Activated CD4-positive, alpha-beta T cell treated with anti-CD3 and anti-CD28 coated beads, Interleukin-2, amount 50 U/mL, for 4 hours (primary cell): ENCODE measurements at places on chromosomes 2 and 18.

- DNase-seq: no peak
Measured at GRCh38 chr2:237982039-237982725, 15.4 kb downstream of the UBE2F start.

DNA sequence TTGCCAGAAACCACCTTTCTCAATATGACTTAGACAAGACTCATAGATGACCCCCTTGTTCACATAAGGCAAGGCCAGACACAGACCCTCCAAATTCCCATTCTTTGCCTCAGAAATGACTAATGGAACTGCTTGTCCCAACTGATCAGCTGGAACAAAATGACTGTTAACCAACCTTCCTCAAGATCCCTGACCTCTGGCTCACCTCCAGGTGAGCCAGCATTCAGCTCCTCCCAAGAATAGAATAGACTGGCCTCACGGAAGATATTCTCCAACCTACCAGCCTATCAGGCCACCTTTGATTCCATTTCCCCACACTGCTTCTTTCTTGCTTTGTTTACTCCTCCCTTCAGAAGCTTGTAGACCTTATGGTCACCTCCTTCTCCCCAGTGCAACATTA lies 195.7 kb upstream of the VWC2L start:
- DNase-seq: no peak

DNA sequence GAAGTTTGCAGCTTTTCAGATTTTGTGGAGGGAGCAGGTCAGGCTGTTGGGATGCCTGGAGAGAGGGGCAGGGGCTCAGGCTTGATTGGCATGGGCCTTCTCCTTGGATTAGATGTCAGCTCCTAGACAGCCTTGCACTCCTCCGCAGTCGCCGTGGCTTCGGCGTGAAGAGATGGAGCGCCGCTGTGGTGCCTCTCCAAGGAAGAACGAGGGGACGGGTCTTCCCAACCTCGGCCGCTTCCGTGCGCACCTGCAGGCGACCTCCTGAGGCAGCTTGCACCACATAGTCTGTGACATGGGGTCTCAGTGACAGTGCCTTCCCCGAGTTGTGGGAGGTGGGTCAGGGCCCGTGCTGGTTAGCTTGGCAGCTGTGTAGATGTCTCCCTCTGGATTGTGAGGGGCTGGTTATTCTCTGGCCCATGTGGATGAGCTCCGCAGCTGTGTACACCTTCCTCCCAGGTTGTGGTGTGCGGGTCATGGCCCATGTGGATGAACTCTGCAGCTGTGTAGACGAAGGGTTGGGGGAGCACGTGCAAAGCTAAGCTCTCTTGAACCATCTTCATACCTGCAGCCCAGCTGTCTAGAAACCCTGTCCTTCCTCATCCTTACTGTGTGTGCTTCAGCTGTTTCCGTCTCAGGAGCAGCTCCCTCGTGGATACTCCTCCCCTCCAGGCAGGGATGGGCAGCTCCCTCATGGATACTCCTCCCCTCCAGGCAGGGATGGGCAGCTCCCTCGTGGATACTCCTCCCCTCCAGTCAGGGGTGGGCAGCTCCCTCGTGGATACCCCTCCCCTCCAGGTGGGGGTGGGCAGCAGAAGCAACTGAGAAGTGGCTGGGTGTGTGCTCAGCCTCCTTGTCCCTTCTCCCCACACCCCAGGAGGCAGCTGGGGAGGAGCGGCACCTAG lies 170.3 kb downstream of the LDLRAD4 start:
- DNase-seq: no peak

DNA sequence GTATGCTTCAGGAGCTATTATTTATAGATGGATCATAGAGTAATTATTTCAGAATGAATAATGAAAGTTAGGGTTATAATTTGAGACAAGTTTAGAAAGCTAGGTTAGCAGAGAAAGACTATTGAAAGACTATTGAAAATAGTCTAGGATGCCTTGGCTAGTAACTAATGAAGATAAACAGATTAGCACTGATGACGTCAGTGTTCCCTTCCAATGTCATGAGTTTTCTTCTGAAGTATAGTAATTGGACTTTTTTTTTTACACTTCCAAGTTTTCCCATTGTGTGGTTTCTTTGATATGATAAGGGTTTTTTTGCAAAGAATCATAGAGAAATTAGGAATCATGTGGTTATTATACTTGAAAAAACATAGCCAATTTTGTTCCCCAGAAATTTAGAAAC lies 1041.5 kb upstream of the CRIM1 start:
- DNase-seq: no peak

GRCh38 chr2:120707816-120708215 lies 27.9 kb upstream of the GLI2 start:
- no peak for DNase-seq

DNA sequence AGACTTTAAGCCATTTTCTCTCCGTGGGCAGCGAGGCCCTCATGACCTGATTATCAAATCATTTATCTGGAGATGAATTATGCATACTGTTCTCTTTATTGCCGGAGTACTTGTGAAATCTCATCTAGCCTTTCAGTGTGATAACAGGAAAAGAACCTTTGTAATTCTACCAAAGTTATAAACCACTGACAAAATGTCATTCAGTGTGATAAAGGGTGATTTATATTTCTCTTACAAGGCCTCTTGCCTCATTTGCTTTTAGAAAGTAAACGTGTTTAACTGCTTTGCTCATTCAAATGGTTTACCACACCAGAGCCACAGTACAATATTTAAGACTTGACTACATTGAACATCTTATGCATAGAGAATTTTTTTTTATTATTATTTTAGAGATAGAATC lies 13.8 kb downstream of the MTCL1 start:
- DNase-seq: no peak

- no peak for DNase-seq
Measured at GRCh38 chr18:13987956-13988355, 72.6 kb upstream of the MC2R start.

DNA sequence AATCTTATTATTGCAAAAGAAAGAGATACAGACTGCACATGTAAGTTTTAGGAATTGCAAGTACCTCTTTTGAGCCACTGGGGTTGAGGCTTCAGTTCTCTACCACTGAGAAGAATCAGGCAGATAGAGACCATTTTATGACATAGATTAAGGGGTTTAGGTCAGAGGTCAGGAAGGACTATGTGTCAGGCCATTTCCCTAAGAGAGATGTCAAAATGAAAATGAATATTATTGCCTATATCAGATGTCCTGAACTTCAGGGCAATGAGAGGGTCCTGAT lies 113.7 kb downstream of the GATA6 start:
- DNase-seq: no peak

- DNase-seq: no peak
Measured at GRCh38 chr2:21818212-21818795, 694.5 kb downstream of the TDRD15 start.

GRCh38 chr2:402721-403120 lies 114.8 kb upstream of the ALKAL2 start:
- DNase-seq: no peak

GRCh38 chr18:78920456-78921138 lies 59.0 kb upstream of the SALL3 start:
- no peak for DNase-seq

DNA sequence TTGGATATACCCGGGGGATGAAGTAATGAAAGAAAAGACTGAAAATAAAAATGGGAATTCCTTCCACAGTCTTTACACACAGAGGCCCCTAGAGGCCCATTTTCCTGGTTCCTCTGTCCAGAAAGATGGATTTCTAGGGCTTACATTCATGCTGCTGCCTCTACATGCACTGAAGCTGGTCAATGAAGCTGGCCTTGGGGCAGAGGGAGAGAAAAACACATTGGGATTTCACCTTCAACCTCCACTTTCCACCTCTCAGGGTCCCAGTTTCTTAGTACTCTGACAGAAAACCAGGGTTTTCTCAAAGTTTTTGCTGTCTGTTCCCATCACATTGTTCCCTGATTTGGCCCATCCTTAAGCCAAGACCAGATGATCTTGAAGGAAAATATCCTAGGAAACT lies 154.6 kb upstream of the ZSWIM2 start:
- no peak for DNase-seq
